ENCODE measurements at places on chromosomes 16 and 17.

DNA sequence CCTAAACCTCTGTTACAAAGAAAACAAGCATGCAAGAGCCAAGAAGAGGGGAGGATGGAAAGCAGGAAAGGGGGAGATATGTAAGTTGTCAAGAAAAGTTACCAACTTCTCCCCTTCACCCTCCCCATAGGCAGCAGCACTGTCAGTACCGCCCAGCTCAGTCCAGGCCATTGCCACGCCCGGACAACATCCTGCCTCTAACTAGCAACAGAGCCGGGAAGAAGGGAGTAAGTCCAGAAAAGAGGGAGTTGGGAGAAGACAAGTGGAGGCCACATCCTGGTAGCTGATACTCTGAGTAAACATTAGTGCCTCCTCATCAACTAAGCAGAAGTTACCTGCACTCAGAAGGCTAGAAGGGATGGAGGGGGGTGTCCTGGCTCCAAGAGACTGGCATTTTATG lies 113.6 kb downstream of the SMG6 start:
- peak; percentile 40 for DNase-seq

DNA sequence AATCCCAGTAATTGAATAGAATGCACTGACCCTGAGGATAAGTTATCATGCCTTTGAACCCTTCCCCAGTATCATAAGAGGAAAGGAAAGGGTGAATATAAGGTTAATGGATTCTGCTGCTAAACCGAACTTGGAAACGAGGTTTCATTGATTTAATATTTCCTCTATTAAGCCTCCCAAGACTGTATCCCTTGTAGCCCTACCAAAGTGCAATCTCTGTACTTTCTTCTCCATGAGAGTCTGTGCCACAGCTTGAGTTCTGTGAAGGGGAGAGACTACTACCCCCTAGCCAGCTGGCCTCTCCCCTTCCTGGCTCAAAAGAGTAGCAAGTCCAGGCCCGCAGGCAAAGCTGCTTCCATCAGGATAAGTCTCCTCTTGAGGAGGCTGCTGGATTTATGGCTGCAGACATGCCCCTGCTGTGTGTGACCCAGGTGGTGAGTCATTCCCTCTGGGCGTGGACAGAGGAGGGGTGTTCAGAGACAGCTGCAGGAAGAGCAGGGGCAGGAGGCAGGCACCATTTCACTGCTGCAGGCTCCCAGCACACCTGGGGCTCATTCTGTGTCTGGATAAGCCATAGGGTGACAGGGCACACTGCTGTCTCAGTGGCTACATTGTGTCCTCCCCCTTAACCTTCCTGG lies 58.4 kb downstream of the TOM1L2 start:
- peak; percentile 49 for DNase-seq

- no peak for DNase-seq
These were observed 1.2 kb upstream of the AKAP10 start for GRCh38 chr17:19978805-19979211.

GRCh38 chr17:60716766-60717165 lies 39.1 kb downstream of the BCAS3 start:
- DNase-seq, result no peak

GRCh38 chr17:1490643-1491442 lies 1.6 kb downstream of the MYO1C start:
- DNase-seq, result peak; percentile 85

DNA sequence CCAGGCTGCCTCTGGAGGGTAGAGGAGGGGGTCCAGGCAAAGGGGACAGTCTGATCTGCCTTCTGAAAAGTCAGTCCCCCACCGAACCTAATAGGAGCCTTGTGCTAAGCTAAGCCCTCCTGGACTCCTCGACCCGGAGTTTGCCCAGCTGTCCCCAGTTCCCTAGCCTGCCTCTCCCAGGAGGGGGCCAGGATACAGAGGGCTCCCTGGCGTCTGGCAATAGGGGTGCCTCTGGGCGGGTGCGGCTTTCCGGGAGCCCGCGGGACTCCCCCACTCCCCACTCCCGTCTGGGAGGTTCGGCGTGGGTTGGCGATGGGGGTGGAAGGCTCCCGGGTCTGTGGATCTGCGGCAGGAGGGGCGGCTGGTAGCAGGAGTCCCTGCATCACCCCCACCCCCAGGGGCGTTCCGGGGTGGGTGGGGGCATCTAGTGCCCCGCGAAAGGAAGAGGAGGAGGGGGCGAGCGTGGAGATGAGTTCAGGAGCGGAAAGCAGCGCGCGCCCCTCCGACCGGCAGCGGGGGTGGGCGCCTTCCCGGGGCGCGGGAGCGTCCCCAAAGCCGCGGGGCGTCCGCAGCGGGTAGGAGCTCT lies 1.2 kb downstream of the GSG1L start:
- DNase-seq, result no peak

DNA sequence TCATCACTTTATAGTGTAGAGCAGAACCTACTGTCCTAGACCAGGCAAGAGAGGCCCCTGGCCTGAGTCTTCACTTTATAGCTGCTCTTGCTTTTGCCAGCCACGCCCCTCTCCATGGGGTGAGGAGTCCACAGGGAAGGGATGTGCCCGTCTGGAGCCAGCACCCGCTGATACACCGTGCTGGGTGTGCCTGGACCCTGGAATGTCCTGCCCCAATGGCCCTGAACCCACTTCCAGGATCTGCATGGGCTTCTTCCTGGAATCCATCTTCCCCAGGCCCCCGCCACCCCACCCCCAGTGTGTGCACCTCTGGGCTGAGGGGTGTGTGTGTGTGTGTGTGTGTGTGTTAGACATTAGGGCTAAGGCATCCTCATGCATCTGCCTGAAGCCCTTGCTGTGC lies 44.9 kb downstream of the MEOX1 start:
- DNase-seq, result no peak

DNA sequence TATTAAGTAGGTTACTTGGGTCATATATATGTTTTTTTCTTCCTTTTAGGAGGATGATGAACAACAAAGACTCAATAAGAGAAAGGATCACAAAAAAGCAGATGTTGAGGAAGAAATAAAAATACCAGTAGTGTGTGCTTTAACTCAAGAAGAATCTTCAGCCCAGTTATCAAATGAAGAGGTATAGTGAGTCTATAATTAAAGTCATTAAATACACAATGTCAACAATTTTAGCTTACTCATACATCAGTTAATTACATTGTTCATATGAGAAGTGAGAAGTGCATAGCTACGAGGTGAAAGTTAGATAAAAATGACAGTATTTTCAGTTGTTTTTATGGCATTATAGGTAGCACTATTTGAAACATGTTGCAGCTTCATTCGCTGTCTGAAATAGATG lies 65.2 kb downstream of the NUP88 start:
- no peak for DNase-seq

GRCh38 chr16:2152695-2153506 lies 2.7 kb upstream of the TRAF7 start:
- peak; percentile 48 for DNase-seq

GRCh38 chr17:12024327-12024726 lies 3.6 kb downstream of the MAP2K4 start:
- DNase-seq, result no peak

DNA sequence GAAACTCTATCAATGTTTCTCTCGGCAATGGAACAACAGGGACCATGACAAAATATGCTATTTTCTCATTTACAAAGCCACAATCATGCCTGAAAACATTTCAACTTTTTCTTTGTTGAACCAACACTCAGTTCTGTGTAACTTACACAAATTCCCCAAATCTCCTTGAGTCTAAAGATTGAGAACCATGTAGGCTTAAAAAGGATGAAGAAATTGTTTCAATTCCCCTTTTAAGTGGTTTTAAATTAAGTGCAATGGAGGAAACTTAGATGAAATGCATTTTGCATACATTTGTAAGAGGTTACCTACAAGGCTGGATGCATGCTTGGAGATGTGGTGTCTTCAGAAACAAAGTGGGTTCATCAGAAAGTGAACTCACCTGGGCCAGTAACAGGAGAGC lies 566.4 kb upstream of the CDH11 start:
- DNase-seq, result no peak

- DNase-seq, result peak; percentile 83
These were observed at the start of gene TLCD2 for GRCh38 chr17:1709971-1710806. Gene TLCD2, minus strand, starts transcription at chr17:1710377. Its CDS starts 135 bp downstream, at chr17:1710242.

DNA sequence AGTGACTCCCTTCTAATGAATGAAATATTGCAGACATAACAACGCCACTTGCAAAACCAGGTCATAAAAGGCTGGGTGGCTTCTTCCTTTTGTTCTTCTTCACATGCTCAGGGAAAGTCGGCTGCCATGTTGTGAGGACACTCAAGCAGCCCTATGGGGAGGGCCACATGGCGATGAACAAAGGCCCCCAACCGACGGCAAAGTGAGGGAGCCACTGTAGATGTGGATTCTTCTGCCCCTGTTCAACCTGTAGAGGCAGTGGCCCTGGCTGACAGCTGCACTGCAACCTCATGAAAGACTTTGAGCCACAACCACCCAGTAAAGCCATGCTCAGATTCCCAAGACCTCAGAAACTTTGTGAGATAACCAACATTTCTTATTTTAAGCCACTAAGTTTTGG lies 203.5 kb upstream of the TNRC6C start:
- DNase-seq, result no peak

DNA sequence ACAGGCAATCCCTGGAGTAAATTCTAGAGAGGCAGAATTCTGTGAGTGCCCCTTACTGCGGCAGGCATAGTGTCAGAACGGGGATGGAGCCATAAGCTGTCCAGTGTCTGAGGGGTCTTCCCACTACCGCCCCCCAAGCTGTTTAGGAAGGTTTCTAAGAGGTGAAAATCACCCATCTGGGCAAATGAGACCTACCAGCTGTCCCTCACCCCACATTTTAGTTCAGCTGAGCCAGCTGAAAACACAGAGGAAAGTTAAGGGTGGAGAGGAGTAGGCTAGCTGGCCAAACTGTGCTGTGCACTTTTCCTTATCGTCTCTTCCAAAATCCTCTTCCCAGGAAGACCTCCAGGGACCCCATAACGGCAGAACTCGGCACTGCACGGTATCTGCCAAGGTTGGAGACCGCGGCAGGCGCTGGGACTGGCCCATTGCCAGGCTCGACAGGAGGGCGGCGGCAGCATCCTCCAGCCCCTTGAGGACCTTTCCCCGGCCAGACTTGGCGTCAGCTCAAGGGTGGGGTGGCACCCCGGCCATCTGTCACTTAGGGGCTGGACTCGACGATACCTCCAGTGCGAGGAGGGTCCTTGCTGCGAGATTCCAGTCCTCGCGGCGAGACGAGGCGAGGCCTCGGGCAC lies 955 bp downstream of the ACLY start:
- DNase-seq, result peak; percentile 76

GRCh38 chr17:63753215-63753614 lies 11.6 kb upstream of the STRADA start:
- no peak for DNase-seq
